ENCODE measurements at places on chromosomes 1 and 21.

DNA sequence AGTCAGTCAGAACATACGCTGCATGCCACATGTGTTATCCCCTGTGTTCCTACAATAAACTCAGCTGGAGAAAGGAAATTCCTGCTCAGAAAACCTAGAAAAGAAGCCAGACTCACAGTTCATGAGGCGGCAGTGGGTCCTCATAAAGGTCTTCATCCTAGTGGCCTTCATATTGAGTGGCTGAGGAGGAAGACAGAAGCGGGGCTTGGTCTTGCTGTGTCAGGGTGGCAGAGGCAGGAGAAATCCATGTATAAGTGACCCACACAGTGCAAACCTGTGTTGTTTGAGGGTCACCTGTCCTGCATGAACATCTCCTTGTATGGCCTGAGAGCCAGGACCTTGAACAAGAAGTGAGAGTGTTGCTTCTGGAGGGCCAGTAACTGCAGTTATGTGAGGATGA is 4.0 kb upstream of the WNT3A start:
- DNase-seq, result no peak

DNA sequence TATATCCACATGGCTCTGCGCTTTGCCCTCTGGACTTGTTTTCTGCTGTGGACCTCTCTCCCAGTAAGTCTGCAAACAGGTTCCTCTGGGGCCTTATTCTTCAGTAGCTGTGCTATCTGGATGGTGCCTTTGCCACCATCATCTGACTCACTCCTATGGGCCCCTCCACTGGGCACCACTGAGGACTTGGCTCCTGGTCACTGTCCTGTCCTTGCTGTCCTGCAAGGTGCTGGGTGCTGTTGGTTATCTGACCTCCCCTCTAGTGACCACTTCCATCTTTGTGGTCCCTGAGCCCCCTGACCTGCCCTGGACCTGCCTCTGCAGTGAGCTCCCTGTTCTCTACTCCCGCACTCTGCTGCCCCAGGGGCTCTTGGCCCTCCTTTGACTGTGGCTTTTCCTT is 6.7 kb downstream of the CNIH3 start:
- no peak for DNase-seq

DNA sequence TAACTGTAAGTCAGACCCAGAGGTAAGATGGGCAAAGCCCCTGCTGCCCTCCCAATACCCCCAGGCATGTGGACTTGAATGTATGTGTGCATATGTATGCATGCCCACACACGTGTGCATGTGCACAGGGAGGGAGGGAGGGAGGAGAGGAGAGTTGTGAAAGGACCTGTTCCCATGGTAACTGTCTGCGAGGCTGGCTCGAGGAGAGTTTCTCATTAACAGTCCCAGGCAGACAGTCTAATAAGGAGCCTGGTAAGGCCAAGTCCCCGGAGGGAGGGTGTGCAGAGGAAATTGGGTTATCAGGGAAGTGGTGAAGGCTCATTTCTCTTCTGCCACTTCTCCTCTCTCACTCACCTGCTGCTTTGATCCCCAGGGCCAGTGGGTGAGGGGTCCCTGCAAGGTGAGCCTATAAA is 74.9 kb downstream of the NFASC start:
- no peak for DNase-seq

GRCh38 chr21:41167348-41168342 is at the start of gene BACE2:
Gene BACE2, plus strand, starts transcription at chr21:41168160. Its CDS starts 104 bp downstream, at chr21:41168264.
- DNase-seq, result peak; percentile 17

Data from stimulated activated CD4-positive, alpha-beta T cell treated with anti-CD3 and anti-CD28 coated beads, Interleukin-15, amount 100 ng/mL, for 48 hours (primary cell).